CD4-positive, CD25-positive, alpha-beta regulatory T cell (primary cell): ENCODE measurements at places on chromosomes 1 and 21. TPM values are rescaled to one million over a fixed set of nuclear protein-coding genes. Genes with fewer than 3 reads are reported as not detected.

- peaks cover 52% of the 10 kb centered on the region for H3K36me3 ChIP-seq
- no peaks in the 10 kb centered on the region for H3K4me1 ChIP-seq
- H3K4me3 ChIP-seq = no peak overlapping the region
- H3K27ac ChIP-seq = no peak overlapping the region
These were observed 59.0 kb upstream of the EDEM3 start for GRCh38 chr1:184813528-184814089.

The L1TD1 gene
- not detected for total RNA-seq

DNA sequence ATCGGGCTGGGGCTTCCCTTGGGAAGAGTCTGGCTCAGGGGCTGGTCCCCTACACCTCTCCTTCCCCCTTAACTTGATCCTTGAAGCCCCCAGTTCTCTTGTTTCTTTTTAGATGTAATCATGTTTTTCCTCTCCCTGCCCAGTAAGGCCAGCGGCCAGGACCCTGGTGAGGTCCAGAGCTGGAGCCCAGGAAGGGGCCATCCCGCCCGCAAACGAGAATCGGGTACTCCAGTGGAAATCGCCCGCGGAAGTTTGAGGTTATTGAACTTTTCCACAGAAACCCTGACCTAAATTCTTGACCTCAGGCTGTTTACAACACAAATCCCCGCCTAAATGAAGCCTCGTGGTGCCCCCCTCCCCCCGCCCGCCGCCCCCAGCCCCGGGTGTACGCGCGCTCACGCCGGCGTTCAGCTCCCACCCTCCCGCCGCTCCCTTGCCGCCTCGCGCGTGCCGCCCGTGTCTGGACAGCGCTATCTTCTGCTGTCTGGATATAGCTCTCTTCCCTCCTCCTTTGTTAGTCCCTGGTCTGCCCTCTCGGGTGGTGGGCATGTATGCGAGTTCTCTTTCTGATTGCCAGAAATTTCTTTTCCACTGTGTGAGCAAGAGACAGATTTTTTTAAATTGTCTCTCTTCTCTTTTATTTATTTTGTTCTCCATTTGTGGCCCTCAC lies 165.9 kb upstream of the CACNA1E start:
- H3K36me3 ChIP-seq = no peaks in the 10 kb centered on the region
- peaks cover 5% of the 10 kb centered on the region for H3K4me1 ChIP-seq
- no peak overlapping the region for H3K4me3 ChIP-seq
- H3K27me3 ChIP-seq = peaks cover 34% of the 10 kb centered on the region

DNA sequence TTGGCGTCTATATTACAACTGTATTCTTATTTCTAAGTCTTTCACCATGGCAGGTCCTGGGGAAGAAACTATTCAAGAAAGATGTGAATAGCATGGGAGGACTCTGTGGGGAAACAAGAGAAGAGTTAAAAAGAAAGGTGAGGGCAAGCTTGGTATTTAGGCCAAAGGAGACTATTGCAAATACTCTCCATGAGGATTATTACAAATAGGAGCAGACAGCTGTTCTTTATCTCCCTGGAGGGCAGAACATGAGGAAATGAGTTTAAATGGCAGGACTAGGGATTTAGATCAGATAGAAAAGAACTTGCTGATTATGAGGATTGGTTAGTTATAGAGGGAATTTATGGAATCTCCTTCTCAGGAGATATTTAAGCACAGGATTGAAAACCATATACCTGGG lies 186.8 kb downstream of the CDC7 start:
- peaks cover 3% of the 10 kb centered on the region for H3K36me3 ChIP-seq
- peaks cover 14% of the 10 kb centered on the region for H3K4me1 ChIP-seq
- no peak overlapping the region for H3K27ac ChIP-seq
- no peaks in the 10 kb centered on the region for H3K27me3 ChIP-seq

- H3K27ac ChIP-seq = no peak overlapping the region
- no peak for DNase-seq
- no peak overlapping the region for H3K4me3 ChIP-seq
- no peaks in the 10 kb centered on the region for H3K27me3 ChIP-seq
- H3K36me3 ChIP-seq = no peaks in the 10 kb centered on the region
These were observed 204.1 kb downstream of the COL24A1 start for GRCh38 chr1:85952460-85952859.

The SEMA4A gene
- total RNA-seq = 41.2 TPM

The TIE1 gene
- total RNA-seq = 1.3 TPM

The CPTP gene
- total RNA-seq = 27.0 TPM

DNA sequence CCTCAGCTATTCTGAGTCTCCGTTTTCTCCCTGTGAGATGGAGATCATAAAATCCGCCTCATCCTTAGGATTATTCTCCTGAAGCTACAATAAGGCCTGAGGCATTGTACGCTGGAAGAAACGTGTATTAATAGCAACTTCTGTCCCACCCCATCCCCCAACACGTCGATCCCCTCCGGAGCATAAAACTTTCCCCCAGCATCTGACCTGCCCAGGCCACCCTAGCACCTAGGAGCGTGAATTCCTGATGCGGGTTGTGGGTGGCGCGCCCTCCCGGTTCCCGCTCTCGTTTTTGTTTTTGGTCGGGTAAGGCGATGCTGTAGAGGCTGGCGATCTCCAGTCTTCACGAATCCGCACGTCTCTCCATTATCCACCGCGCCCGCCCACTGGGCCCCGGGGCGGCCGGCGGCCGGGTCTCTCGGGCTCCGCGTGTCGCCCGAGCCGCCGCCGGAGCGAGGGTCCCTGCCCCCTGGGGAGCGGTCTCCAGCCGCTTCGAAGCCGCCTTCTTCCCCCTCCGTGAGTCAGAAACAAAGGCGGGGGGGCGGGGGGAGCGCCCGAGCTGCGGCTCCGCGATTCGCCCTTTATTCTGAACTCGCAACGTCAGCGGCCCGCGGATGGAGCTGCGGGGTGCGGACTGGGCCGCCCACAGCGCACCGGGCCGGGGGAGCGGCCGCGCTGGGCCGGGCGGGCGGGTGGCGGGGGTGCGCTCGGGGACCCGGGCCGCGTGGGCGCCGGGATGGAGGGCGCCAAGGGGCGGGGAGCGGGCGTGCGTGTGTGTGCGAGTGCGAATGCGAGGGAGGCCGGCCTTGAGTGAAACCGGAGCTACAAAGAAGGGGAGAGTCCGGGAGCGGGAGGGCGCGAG lies at the start of gene PLEKHO1:
TSS of gene PLEKHO1 (plus strand) at position 646 of the 862 bp plus-strand sequence. CDS start 342 bp downstream, outside the sequence.
- peaks cover 39% of the 10 kb centered on the region for H3K4me1 ChIP-seq
- peak; percentile 87 for DNase-seq
- peak within 1 kb of the TSS; percentile 81 for H3K27ac ChIP-seq

DNA sequence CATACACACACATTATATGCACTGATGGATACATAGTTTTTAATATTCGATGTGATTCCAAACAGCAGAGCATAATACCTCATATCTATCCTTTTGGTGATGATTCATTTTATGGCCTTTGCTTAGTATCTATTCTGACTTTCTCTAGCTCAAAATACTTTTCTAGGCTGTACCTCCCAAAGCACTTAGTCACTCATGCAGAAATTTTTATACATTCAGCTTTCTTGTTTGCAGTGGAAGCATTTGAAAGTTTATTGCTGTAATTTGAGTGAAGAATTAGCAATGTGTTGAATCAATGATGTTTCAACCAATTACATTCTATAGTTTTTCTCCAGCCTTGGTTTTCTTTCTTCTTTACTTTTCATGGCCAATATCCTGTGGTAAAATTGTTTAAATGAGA lies 66.7 kb downstream of the LBR start:
- H3K4me3 ChIP-seq = no peak overlapping the region
- H3K27ac ChIP-seq = no peak overlapping the region
- H3K4me1 ChIP-seq = no peaks in the 10 kb centered on the region
- H3K36me3 ChIP-seq = no peaks in the 10 kb centered on the region

The FAM167B gene
- total RNA-seq = 0.44 TPM

The REN gene
- not detected for total RNA-seq

DNA sequence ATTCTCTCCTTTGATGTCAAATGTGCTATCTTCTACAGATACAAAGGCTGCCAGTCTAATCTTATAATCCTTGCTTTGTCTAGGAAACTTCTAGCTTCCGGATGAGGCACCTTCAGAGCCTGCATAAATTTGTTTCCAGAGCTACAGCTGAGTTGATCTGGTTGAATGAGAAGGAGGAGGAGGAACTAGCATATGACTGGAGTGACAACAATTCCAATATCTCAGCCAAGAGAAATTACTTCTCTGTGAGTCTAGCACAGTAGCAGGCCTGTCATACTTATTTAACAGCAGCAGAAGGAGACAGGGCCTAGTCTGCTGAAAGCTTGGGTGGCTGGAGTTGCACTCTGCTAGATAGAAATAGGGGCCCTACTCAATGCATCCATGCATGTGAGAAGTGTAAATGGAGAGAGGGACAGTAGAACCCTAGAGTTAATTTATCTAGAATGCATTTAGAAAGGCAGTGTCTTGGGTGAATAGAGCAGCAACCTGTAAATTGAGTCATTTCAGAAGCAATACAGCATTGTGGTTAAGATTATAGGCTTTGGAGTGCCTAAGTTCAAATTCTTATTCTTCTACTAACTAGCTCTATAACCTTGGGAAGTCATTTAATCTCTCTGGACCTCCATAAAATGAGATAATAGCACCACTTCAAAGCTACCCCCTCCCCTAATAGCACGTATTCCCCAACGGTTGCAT lies 89.0 kb downstream of the MACF1 start:
- H3K4me3 ChIP-seq = no peak overlapping the region
- H3K36me3 ChIP-seq = peaks cover 76% of the 10 kb centered on the region
- no peaks in the 10 kb centered on the region for H3K4me1 ChIP-seq
- H3K27ac ChIP-seq = no peak overlapping the region
- H3K27me3 ChIP-seq = no peaks in the 10 kb centered on the region
- no peak for DNase-seq

The IL10 gene
- total RNA-seq = 7.0 TPM

- no peak overlapping the region for H3K4me3 ChIP-seq
- no peaks in the 10 kb centered on the region for H3K36me3 ChIP-seq
These were observed 535.5 kb downstream of the PTPRC start for GRCh38 chr1:199174336-199174735.

The RAB3B gene
- total RNA-seq = not detected

- H3K4me3 ChIP-seq = no peak overlapping the region
- no peaks in the 10 kb centered on the region for H3K27me3 ChIP-seq
- H3K27ac ChIP-seq = no peak overlapping the region
- no peak for DNase-seq
These were observed 40.8 kb upstream of the EFHD2 start for GRCh38 chr1:15368888-15369287.

- H3K4me1 ChIP-seq = no peaks in the 10 kb centered on the region
- no peak overlapping the region for H3K4me3 ChIP-seq
- H3K27ac ChIP-seq = no peak overlapping the region
- no peaks in the 10 kb centered on the region for H3K27me3 ChIP-seq
- DNase-seq = peak; percentile 3
These were observed 6.7 kb downstream of the SLC1A7 start for GRCh38 chr1:53135735-53136114.

DNA sequence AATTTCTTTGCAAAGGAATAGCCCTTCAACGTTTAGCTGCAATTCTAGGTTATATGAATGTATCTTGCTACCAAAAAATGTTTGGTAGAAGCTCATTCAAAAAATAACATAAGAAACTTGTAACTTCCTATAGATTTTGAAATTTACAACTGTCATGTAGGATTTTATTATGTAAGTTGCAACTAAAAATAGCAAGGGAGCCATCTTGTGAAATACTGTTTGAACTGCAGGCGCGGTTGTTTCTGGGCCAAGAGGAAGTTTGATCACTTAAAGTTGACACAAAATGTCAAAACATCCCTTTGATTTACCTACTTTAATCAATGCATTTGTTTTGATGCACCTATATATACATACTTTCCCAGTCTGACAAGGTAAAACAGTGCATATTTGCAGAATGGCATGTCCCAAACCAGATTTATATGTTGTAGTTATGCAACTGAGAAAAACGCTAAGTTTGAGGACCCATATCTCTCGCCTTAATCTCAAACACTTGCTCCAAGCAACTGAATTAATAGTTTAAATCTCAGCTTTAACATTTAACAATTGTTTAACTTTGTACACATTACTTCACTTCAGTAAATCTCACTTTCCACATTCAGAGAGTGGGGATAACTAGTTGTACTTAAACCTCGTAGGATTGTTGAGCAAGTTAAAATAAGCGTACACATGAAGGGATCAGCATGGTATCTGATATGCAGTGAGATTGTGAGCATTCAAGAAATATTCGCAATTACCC lies 63.9 kb downstream of the KCNK2 start:
- no peaks in the 10 kb centered on the region for H3K4me1 ChIP-seq
- H3K36me3 ChIP-seq = no peaks in the 10 kb centered on the region
- no peak for DNase-seq

GRCh38 chr1:55768327-55768952 lies 553.3 kb upstream of the USP24 start:
- no peak overlapping the region for H3K4me3 ChIP-seq
- no peak overlapping the region for H3K27ac ChIP-seq

GRCh38 chr1:58155418-58156123 lies 391.0 kb downstream of the OMA1 start:
- no peak overlapping the region for H3K27ac ChIP-seq
- H3K4me1 ChIP-seq = no peaks in the 10 kb centered on the region
- DNase-seq = no peak
- H3K4me3 ChIP-seq = no peak overlapping the region
- H3K36me3 ChIP-seq = no peaks in the 10 kb centered on the region
- no peaks in the 10 kb centered on the region for H3K27me3 ChIP-seq

- H3K4me1 ChIP-seq = peaks cover 39% of the 10 kb centered on the region
- peaks cover 58% of the 10 kb centered on the region for H3K36me3 ChIP-seq
- no peaks in the 10 kb centered on the region for H3K27me3 ChIP-seq
- H3K27ac ChIP-seq = no peak overlapping the region
- no peak for DNase-seq
These were observed 30.2 kb upstream of the SLAMF1 start for GRCh38 chr1:160676869-160677597.

GRCh38 chr1:119631086-119631432 lies 17.0 kb downstream of the ZNF697 start:
- DNase-seq = no peak
- H3K27ac ChIP-seq = no peak overlapping the region
- H3K4me1 ChIP-seq = no peaks in the 10 kb centered on the region
- H3K4me3 ChIP-seq = no peak overlapping the region
- no peaks in the 10 kb centered on the region for H3K36me3 ChIP-seq
- H3K27me3 ChIP-seq = peaks cover 21% of the 10 kb centered on the region

GRCh38 chr1:41359211-41360073 lies 1.8 kb upstream of the FOXO6 start:
- peaks cover 11% of the 10 kb centered on the region for H3K27me3 ChIP-seq
- H3K27ac ChIP-seq = no peak overlapping the region
- DNase-seq = no peak

The RPL11 gene
- 1,395 TPM for total RNA-seq

The CHRNB2 gene
- not detected for total RNA-seq

- H3K4me1 ChIP-seq = peaks cover 38% of the 10 kb centered on the region
- peak overlapping the region; percentile 97 for H3K27ac ChIP-seq
- H3K4me3 ChIP-seq = peak overlapping the region; percentile 84
- no peaks in the 10 kb centered on the region for H3K27me3 ChIP-seq
- peak; percentile 65 for DNase-seq
- no peaks in the 10 kb centered on the region for H3K36me3 ChIP-seq
These were observed 561 bp upstream of the COQ8A start for GRCh38 chr1:226939438-226940028.

The LYPD8 gene
- total RNA-seq = not detected
